ENCODE measurements at places on chromosomes 7 and 10. TPM values are rescaled to one million over a fixed set of nuclear protein-coding genes. Genes with fewer than 3 reads are reported as not detected.
A peak's percentile ranks its signal among the peaks of the same experiment; 100 is the strongest.

Gene CARD11
- not detected for total RNA-seq

Gene GRK5
- 1.2 TPM for total RNA-seq

Gene GIMAP6
- not detected for total RNA-seq

Gene LFNG
- 2.4 TPM for total RNA-seq

Gene FEZF1
- not detected for total RNA-seq

Gene PKD1L1
- not detected for total RNA-seq

Gene TSC22D4
- 36.0 TPM for total RNA-seq

Gene ZNF138
- 5.4 TPM for total RNA-seq

Gene EGFR
- total RNA-seq: 371 TPM

Gene STEAP1
- total RNA-seq: 3.1 TPM

Gene TNS3
- 33.3 TPM for total RNA-seq

DNA sequence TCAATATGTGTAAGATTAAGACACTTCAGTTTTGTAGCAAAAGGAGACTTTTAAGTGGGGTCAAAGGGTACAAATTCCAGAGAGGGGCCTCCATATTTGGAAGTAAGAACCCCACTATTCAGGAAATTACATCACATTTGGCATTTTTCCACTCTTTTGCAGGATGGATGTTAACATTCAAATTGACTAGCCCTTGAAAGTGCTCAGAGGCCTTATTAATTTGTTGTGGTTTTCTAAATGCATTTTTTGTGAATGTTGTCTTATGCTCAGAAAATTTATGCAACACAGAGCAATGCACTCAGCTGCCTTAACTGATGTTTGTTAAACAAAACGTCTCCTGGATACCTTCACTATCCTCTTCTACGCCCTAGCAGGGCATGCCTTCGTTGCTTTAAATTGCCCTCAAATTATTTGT, 50.9 kb upstream of the PDLIM1 start:
- DNase-seq: no peak

DNA sequence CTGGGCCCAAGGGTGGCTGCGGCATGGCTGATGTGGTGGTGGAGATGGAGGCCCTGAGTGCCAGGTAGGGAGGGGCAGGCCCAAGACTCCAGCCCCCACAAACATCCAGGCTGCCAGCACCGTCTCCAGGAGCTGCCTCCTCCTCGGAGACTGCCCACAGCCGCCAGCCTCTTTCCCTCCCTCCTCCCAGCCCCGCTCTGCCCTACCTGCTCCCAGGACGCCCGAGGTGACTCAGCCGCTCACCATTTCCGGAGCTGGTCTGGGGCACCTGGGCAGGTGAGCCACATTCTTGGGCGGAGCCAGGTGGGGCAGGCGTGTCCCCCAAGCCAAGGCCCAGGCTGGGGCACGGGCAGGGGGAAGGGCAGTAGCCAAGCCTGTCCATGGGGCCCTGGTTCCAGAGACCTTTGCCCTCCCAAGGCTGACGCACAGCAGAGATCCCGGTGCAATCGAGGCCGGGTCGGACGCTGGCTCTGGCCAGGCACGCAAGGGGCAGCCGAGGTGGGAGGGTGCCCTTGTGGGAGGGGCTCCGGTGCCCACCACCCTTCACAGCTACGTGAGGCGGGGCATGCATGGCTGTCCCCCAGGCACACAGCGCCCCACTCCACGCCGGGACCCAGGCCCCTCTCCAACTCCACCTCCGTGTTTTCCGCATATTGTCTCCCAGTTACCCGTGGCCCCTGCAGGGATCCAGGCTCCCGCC, 8.8 kb downstream of the ADAP1 start:
- DNase-seq: peak; percentile 95

- DNase-seq: no peak
Measured at GRCh38 chr10:133132473-133133291, 27.3 kb upstream of the KNDC1 start.

DNA sequence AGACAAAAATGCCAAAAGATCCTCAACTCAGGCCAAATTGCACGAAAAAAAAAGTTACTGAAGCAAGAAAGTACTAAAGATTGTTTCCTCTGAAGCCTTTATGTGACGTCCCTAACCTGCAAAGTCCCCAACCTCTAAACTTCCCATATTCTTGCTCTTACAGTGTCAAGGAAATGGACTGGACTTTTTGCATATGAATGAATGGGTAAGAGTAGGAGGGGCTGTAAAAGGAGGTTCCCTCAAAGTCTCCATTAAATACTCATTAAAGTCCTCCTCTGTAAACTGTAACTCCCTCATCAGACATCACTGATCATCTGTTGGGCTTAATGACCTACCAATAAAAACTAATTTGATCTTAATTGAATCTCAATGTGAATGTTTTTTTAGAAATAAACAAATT, 164.8 kb upstream of the STEAP1 start:
- no peak for DNase-seq

GRCh38 chr7:13411636-13412035, 577.8 kb downstream of the ETV1 start:
- no peak for DNase-seq

GRCh38 chr7:42274053-42274452, 37.0 kb upstream of the GLI3 start:
- peak; percentile 80 for DNase-seq

DNA sequence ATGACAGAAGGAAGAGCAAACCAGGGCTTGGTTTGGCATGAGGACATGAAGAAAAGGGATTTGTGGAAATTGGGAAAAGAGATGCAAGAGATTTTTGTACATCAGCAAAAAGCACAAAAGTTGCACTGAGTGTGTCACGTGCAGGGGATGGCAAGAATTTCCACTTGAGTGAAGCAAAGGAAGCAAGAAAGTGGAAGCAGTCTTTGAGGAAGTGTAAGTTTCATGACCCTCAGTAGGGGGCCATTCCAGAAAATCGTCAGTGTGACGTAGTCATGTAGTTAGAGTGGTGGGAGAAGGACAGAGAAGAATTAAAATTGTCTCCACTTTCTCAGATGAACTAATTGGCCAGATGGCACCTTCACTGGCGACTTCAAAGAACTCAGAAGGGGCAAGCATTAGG, 123.3 kb upstream of the FZD1 start:
- no peak for DNase-seq

DNA sequence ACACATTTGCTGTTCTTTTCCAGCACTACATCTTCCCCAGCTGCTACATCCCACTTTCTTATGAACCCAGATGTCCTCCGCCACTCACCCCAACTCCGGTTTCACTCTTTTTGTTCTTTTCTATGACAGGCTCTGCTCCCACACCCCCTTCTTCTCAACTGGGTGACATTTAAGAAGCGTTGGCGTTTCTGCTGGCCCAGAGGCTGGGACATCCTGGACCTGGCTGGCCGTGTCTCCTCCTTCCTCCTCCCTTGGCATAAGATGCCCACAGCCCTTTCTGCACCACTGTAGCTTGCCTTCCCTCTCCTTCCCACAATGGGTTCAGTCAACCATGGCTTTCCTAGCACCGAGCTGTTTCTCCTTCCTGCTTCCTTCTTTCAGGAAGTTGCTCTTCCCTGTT, 9.4 kb upstream of the CALML5 start:
- DNase-seq: no peak

DNA sequence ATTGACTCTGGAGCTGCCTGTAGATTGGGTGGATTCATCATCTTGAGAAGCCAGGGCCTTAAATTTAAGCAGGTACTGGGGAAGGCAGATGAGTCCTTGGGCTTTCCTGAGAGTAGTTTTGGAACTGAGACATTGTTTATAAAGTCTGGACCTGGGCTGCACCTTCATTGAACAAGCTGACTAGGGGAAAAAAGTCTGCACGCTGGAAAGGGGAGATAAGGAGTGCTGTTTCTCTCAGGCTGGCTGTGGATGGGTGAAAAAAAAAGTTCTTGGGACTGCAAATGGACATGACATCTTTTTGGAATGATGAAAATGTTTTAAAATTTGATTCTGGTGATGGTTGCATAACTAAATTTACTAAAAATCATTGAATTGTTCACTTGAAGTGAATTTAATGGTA, 12.0 kb downstream of the SEC24C start:
- no peak for DNase-seq

DNA sequence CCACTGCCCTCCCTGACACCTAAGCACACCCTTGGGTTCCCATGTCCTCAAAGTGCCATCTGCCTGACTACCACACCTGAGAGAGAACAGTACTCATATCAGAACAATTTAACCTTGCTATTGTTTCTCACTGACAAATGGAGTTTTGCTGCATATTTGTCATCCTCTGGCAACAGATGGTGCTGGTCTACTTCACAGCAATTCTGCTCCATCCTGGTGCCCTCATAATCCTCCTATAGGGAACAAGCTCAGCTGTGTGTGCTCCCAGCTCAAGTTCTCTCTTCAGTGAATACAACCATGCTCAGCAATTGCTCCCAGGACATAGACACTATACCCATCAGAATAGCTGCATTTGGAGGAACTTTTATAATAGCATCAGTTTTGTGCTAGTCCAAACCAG, 32.8 kb upstream of the ITGB1 start:
- DNase-seq: no peak

DNA sequence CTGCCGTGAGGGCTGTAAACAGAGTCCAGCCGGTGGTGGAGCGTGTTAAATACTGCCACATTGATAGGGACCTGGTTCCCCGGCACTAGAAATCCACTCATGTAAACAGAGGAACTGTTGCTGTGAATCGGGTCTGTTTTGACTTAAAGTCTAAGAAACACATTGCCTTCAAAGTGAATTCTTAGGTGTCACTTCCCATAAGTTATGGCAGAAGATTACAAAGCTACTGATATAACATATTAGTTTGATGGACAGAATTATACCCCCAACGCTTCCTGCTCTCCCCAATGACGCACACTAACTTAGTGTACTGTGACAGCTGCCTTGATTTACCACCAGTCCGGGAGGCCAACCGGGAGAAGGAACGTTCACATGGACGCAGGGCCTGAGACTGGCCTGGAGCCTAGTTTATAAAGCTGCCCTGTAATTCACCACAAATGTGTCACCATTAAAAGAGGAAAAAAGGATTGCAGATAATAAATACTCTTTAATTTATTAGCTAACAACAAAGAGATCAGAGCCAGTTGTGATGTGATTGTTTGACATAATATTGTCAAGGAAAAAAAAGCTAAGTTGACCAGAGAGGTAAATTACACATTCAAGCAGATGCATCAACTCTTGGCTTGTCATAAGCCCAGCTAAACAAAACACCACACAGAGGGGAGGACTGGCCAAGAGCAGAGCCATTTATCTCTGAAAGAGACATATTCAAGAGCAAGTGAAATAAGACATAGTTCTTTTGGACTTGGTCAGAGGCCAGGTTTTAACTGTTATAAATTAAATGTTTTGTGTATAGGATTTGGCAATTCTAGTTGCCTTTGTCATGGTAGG, 820.6 kb downstream of the LRMDA start:
- no peak for DNase-seq

DNA sequence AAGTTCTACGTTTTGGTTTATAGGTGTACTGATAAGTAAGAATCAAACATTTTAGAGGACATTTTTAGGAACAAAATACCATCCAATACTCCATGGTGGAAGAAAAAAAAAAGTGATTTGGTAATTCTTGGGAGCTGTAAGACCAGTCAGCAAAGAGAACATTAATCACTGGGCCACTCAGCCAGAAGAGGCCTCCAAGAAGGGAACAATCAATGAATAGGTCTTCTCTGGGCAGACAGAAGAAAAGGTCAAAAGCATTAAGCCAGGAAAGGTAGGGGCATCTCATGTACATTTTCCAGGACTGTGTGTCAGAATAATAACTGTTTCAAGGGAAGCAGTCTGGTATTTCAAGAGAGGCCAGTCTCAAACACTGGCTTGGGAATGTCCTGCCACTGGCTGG, 190.4 kb upstream of the AGK start:
- DNase-seq: no peak

- DNase-seq: no peak
Measured at GRCh38 chr7:154910125-154910524, 92.8 kb downstream of the PAXIP1 start.

DNA sequence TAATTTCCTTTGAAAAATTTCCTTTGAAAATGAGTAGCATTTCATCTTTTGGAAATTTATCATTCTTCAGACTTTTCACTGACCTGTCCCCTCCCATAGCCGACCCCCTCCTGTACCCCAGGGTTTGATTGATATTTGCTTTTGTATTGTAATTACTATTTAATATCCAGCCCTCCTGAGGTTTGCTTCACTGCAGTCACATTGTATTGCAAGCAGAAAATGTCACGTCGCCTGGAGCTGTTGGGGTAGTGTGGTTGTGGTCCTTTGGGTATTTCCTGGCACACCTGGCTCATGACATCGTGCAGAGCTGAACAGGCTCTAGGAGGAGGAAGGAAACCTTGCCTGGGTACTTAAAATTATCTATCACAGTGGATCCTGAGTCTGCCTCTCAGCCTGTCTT, 116.1 kb downstream of the INSYN2A start:
- no peak for DNase-seq

GRCh38 chr10:76559892-76560220, 1077.8 kb downstream of the KCNMA1 start:
- DNase-seq: no peak

GRCh38 chr10:85598646-85599045, 767.9 kb downstream of the GRID1 start:
- no peak for DNase-seq

DNA sequence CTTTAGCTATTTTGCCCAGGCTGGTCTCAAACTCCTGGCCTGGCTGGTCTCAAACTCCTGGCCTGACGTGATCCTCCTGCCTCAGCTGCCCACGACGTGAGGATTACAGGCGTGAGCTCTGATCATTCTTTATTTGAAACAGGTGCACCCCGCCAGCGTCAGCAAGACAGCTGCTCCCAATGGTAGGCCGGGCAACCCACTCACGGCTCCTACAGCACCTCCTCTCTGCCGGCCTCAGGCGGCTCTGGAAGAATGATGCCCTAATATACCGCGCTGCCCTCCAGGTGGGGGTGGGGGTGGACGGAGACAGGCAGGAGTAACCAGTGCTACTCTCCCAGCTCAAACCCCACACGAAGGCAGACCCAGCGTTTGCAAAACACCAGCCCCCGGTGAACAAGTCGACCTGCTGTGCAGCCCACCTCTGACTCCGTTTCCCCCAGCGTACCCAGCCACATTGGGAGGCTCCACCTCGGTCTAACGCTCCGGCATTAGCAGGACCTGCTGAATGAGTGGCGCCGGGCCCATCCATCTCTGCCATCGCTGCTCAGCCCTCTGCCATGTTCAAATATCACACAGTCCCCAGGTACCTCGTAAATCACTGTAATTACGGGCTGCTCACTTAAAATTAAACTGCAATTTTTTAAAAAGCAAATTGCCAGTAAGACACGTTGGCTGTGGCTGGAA, 148.6 kb downstream of the ELFN1 start:
- DNase-seq: no peak

DNA sequence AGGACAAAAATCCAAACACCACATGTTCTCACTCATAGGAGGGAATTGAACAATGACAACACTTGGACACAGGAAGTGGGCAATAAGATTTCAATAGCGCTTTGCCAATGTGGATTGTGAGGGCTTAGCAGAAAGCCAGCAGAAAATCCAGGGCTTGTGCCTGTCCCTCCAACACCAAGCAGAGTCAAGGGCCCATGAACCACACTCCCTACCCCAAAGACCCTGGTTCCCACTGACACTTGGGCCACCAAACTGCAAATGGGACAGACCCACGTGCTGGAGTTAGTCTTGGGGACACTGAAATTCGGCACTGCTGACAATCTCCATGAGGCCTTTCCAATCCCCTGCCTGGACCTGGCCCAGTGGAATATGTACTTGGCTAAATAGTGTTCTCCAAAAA, 67.0 kb downstream of the GRID1 start:
- DNase-seq: no peak
